ENCODE measurements at places on chromosomes 7 and 10.

- DNase-seq: no peak
These were observed 410.0 kb upstream of the MGMT start for GRCh38 chr10:129056734-129057689.

- DNase-seq: peak; percentile 11
These were observed 183.0 kb downstream of the RAPGEF5 start for GRCh38 chr7:22173685-22174573.

DNA sequence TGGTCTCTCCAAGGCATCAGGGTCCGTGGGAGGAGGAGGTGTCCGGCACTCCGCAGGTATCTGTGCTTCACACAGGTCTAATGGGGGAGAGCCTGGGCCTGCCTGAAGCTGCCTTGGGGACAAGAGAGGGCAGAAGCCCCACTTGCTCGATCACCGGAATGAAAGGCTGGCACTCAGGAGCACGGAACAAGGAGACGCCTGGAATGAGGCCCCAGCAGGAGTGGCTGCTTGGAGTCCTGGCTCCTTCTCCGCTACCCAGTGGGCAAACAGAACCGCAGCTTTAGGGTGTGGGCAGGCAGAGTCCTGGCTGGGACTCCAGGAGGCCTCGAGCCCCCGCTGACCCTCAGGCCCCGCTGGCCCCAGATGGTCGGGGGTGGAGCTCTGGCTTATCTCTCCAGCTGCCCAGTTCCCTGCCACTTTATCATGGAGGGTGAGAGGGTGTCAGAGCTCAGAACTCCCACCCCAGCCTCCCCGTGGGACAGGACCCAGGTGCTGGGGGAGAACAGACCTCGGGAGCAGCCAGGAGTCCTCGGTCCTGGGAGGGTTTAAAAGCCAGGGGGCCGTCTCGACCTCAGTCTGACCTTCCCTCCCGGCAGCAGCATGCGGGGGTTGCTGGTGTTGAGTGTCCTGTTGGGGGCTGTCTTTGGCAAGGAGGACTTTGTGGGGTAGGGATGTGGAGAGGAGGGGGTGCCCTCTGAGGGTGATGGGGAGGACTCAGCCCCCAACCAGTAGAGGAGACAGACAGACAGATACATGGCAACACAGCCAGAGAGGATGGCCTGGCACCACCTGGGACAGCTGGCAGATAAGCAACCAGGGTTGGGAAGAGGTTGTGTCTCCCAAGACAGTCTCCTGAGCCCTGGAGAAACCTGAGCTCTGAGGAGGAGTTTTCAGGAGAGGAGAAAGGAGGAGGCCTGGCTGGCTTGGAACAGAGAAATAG lies at the start of gene CPA1:
Gene CPA1, plus strand, starts transcription at position 574 of the 940 bp plus-strand sequence. Its CDS starts 27 bp downstream, at position 601.
- no peak for DNase-seq

DNA sequence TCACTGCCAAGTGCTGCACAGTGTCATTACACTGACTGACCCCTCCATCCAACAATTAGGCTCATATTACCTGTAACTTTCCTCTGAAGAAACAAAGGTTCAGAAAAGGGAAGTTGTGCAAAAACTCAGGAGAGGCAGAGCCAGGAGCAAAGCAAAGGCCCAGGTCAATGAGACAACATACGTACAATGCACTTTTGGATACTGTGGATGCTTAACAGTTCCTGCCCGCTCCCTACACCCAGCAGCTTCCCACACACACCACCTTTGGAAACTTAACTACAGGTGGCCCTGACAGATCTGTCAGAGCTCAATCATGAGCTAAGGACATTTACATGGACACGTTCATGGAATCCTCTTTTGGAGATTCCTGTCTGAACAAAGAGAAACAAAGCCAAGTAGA lies 515.9 kb downstream of the GRID1 start:
- DNase-seq: no peak
